ENCODE measurements at places on chromosomes 13 and 19.

- DNase-seq: no peak
These were observed 592.6 kb downstream of the TBC1D4 start for GRCh38 chr13:74889321-74889720.

GRCh38 chr19:23404676-23405075 lies 9.4 kb upstream of the ZNF91 start:
- no peak for DNase-seq

DNA sequence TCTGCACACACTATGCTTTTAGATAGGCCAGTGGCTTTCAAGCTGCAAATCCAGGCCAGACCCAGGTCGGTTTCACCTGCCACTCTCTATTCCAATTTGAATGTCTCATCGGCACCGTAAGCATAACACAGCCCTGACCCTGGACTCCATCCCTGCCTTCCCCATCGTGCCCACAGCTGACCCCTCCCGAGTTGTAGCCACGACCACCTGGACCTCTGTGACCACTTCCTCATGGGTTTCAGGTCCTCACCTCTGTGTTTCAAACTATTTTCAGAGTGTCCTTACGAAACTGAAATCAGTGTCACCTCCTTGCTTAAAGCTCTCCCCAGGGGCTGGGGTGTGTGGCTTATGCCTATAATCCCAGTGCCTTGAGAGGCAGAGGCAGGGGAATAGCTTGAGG lies 9.0 kb upstream of the HSH2D start:
- DNase-seq: no peak

DNA sequence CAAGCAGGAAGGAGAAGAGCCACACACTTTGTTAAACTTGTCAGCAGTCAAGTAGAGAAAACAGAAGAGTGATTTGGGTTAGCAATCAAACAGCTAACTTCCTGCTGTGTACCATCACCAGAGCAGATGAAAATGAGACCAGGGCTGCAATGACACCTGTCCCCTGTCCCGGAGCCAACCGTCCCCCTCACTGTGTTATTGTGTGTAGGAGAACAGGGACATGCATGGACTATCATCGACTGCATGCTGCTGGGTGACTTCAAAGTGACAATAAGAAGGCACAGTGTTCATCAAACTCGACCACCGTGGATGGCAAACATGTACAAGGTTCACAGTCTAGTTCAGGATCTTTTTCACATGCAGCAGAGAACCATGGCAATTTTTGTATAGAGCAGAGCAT lies 94.0 kb upstream of the SLC15A1 start:
- DNase-seq: no peak

GRCh38 chr19:38596057-38596981 lies 21.4 kb downstream of the MAP4K1 start:
- DNase-seq: no peak

- no peak for DNase-seq
These were observed 796 bp upstream of the LSM14A start for GRCh38 chr19:34171539-34171876.

- DNase-seq: no peak
These were observed 17.2 kb downstream of the GNG7 start for GRCh38 chr19:2685204-2685704.

GRCh38 chr13:39324806-39325311 lies 278.1 kb downstream of the LHFPL6 start:
- no peak for DNase-seq

DNA sequence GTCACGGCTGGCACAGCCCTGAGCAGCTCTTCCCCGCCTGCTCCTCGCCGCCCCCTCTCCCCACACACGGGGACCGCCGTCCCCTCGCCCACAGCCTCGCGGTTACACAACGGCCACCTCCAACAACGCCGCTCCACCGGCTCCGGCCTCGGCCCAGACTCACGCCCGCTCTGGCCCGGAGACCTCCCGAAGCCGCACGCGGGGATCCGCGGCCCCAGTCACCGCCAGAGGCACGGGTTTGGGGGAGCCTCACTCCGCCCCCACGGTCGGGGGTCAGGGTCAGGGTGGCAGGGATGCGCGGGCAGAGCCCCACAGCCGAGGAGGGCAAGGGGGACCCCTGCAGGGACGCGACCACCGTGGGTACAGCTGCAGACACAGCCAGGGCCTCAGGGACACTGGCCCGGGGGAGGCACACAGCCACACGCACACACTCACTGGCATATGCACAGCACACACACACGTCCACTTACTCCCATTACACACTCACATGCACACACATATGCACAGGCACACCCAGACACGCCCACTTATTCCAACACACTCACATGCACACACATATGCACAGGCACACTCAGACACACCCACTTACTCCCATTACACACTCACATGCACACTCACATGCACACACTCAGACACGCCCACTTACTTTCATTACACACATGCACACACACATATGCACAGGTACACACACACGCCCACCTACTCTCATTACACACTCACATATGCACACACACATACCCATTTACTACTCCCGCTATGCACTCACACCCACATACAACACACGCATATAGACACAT lies 1.6 kb downstream of the TTYH1 start:
- no peak for DNase-seq

DNA sequence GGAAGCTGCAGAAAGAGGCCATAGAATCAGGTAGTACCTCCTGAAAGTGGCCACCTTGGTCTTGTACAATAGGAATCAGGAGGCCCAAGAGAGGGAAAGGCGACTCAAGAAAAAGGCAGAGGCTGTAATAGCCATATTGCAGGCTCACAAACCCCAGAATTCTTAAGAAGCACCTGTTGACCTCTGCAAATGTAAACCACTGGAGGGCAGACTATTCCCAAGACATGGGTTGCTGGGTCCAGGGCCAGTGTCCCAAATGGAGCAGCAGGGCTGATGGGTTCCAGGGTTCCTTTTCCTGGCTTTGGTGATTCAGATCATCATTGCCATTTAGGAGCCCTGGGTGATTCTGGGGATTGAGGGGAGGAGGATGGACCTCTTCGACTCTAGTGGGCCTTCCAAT lies 167.6 kb downstream of the B3GLCT start:
- DNase-seq: no peak

GRCh38 chr13:84607261-84608013 lies 725.2 kb upstream of the SLITRK1 start:
- DNase-seq: no peak

DNA sequence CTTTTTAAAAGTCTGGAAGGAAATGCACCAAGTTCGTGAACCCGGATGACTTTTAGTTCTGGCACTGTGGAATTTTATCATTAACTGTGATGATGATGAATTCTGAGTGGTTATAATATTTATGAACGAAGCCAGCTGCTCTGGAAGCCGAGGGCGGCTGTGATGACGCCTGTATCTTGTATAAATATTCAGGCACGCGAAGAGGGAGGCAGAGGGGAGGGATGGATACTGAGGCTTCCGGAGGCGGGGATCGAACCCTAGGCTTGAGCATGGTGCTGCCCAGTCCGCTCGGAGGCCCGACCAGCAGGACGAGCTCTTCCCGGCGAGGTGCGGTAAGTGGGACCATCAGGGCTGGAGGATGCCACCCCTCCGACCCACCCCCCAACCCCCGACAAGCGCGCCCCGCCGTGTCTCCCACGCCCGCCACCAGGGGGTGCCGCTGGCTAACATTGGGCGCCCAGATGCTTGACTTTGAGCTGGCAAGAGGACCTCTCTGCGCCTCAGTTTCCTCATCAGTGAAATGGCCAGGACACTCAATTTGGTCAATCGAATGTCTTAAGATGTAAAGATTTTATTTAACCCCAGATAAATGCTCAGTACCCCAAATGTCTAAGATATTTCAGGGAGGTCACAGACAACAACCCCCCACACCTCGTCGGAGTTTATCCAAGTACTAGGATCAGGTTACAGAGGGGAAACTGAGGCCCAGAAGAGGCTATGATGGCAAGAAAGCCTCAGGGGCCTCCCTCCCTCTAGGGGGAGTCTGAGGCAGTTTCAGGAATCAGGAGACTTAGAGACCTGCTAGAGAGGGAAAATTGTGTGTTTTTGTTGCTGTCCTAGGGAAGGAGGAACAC lies 4.5 kb upstream of the RAB3A start:
- DNase-seq: peak; percentile 16

- DNase-seq: no peak
These were observed 115.2 kb upstream of the PEG3 start for GRCh38 chr19:56955637-56956216.

GRCh38 chr19:47682939-47683338 lies 30.3 kb upstream of the EHD2 start:
- peak; percentile 87 for DNase-seq

GRCh38 chr19:16441661-16442162 lies 30.1 kb downstream of the EPS15L1 start:
- peak; percentile 48 for DNase-seq

DNA sequence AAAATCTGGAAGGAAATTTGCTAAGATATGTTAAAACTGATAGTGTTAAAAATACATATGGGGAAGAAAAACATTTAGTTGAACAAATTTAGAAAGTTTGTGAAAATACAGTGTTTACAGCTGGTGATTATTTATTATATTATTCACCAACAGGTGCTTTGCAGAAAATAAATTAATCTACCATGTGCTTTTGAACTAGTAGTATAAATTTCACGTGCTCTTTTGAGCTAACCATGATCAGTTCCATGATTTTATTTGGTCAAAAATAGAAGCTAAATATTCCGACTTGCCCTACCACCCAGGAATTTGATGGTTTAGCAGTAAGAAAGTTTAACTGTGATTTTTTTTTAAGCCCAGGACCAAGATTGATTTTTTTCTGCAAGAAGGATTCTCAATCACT lies 113.3 kb downstream of the SPRY2 start:
- DNase-seq: no peak

GRCh38 chr13:75469047-75469446 lies 12.9 kb downstream of the TBC1D4 start:
- no peak for DNase-seq

GRCh38 chr13:94413598-94413944 lies 65.9 kb downstream of the DCT start:
- DNase-seq: no peak

GRCh38 chr13:31476753-31477152 lies 262.6 kb upstream of the RXFP2 start:
- no peak for DNase-seq

DNA sequence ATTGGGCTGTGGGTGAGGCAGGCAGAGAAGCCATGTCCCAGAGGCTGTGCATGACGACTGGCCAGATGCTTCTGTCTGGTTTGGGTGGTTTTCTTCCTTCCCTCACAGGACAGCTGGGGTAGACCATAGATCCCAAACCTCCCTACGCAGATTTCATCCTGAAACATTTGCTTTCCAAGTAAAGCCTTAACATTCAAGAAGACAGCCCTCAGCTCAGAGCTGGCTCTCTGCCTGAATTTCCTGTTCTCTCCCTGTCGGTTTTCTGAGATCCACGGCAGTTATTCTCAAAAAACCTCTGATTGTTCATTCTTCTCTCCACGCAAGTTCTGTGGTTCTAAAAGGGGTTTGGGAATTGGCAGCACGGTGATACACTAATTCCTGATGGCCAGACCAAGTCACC lies 25.3 kb downstream of the UQCRFS1 start:
- DNase-seq: no peak

- DNase-seq: no peak
These were observed 14.1 kb downstream of the KLF2 start for GRCh38 chr19:16338470-16339360.

DNA sequence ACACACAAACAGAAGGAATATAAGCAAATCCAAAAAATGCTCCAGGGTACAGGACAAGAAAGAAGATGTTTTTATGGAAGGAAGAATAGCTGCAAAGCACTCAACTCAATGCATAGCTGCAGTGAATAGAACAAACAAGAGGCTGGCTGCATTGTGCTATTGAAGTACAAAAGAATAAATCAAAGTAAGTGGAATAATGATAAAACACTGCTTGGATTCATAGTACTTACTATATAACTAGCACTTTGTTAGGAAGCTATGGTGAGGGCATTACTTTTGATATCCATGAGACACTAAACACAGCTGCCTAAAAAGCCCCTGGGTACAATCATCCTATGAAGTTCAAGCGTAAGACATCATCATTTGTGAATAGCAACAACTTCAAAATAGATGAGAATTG lies 350.1 kb downstream of the PCDH9 start:
- DNase-seq: no peak

GRCh38 chr19:54644056-54644455 lies 13.8 kb downstream of the LILRB1 start:
- DNase-seq: no peak

DNA sequence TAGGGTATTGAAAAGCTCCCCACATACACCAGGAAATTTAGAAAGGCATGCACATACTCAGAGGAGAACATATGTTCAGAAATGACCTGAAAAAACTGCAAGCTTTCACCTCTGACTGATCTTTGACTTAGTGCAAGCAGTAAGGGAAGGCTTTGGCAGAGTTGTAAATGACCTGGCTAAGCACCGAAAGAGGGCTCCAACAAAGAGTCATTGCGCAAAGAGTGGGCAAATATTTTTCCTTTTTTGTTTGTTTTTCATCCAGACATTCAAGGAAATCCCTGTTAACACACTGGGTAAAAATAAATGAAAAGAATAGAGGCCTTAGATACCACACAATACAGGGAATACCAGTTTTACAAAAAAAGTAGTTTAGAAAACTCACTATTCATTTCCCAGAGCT lies 5.2 kb upstream of the ZNF233 start:
- no peak for DNase-seq

GRCh38 chr13:41193469-41193868 lies 900 bp downstream of the KBTBD7 start:
- DNase-seq: no peak

DNA sequence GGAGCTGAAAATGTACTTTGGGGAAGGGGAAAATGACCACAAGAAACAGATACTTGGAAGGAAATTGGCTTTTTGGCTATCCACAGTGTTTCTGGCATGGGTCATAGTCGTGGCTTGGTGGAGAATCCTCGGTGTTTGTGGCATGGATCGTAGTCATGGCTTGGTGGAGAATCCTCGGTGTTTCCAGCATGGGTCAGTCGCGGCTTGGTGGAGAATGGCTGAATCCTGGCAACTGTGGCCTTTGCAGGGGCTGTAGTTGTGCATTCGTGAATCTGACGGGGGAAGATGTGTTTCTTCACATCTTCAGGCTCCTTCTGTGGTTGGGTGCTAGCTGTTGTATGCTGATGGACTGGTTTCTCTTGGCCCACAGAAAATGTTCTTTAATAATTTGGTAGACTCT lies 61.7 kb upstream of the MCF2L start:
- no peak for DNase-seq

GRCh38 chr13:96771486-96772367 lies 222.5 kb downstream of the OXGR1 start:
- no peak for DNase-seq

GRCh38 chr19:18456974-18457373 lies 19.0 kb upstream of the ISYNA1 start:
- DNase-seq: no peak

- DNase-seq: peak; percentile 89
These were observed 17.2 kb downstream of the ACTN4 start for GRCh38 chr19:38664503-38665211.

DNA sequence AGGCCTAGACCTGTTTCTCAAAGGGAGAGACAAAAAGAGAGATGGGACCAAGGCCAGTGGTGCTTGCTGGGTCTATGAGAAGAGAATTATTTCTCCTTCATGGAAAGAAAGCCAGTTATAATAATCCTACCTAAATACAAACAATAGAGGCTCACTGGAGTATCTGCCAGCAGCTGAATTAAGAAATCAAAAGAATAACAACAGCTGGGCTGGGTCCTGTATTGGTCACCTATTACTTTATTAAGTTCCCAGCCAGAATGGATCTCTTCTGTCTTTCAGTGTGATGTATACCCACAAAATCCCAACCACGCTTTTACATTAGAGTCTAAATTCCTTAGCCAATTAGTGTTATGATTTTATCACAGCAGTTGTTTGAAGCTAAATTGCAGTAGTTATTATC lies 297.8 kb upstream of the DACH1 start:
- no peak for DNase-seq

GRCh38 chr19:17264641-17264979 lies at the start of gene USHBP1:
Gene USHBP1, minus strand, starts transcription at chr19:17264745. Its CDS starts 446 bp downstream, at chr19:17264299.
- no peak for DNase-seq

- no peak for DNase-seq
These were observed 57.7 kb upstream of the LDLR start for GRCh38 chr19:11031421-11032070.

All from hematopoietic multipotent progenitor cell treated with erythropoietin and hydrocortisone succinate and interleukin-3 and kit ligand, for 8 days (in vitro differentiated cells).